ENCODE measurements at places on chromosomes 4 and X. TPM values are rescaled to one million over a fixed set of nuclear protein-coding genes. Genes with fewer than 3 reads are reported as not detected.

Gene CCDC158
- not detected for total RNA-seq

Gene PNMA5
- total RNA-seq: not detected

Gene COX7B2
- not detected for total RNA-seq

Gene FGFR3
- 6.4 TPM for total RNA-seq

Gene CSTF2
- 12.2 TPM for total RNA-seq

Gene DAPP1
- total RNA-seq: not detected

Gene ATP8A1
- 2.4 TPM for total RNA-seq

Gene EXOC1
- 33.3 TPM for total RNA-seq

Gene IDS
- 63.7 TPM for total RNA-seq

Gene HEPH
- 6.3 TPM for total RNA-seq

Gene CSN1S1
- not detected for total RNA-seq

Gene SASH3
- not detected for total RNA-seq

Gene OCRL
- total RNA-seq: 52.8 TPM

Gene STATH
- total RNA-seq: not detected

Gene FGG
- total RNA-seq: not detected

Gene HADH
- 31.6 TPM for total RNA-seq

Gene DUSP21
- total RNA-seq: not detected

Gene SSX4B
- not detected for total RNA-seq

Gene RASSF6
- total RNA-seq: not detected

Gene SSX2
- not detected for total RNA-seq

Gene SUPT20HL1
- total RNA-seq: not detected

Gene FGA
- not detected for total RNA-seq

Gene GRXCR1
- total RNA-seq: not detected

Gene TRPC5OS
- not detected for total RNA-seq

Gene MND1
- total RNA-seq: 1.8 TPM

Gene TRMT10A
- 6.3 TPM for total RNA-seq

Gene NFKB1
- total RNA-seq: 27.9 TPM

Gene GPRASP3
- total RNA-seq: 4.9 TPM

Gene CXorf65
- not detected for total RNA-seq

Gene MAGEB3
- total RNA-seq: not detected

Gene MAGEA8
- total RNA-seq: not detected

Gene CRMP1
- 24.5 TPM for total RNA-seq

Gene KLHL15
- 16.3 TPM for total RNA-seq

Gene NUDT11
- 12.8 TPM for total RNA-seq

Gene RPGR
- total RNA-seq: 5.7 TPM

Gene CAPN6
- not detected for total RNA-seq

Gene L1CAM
- total RNA-seq: 16.6 TPM

Gene PRR32
- not detected for total RNA-seq

Gene TAF7L
- 0.24 TPM for total RNA-seq

Gene NAT8L
- 0.64 TPM for total RNA-seq

Gene GJB1
- total RNA-seq: not detected

Gene SLC10A4
- total RNA-seq: not detected

Gene UGT2B10
- not detected for total RNA-seq

Gene TMPRSS11D
- not detected for total RNA-seq

Gene AMTN
- total RNA-seq: not detected

Gene CSN3
- not detected for total RNA-seq

Gene HMX1
- total RNA-seq: 3.5 TPM

Gene TEX11
- total RNA-seq: not detected

Gene CCKAR
- total RNA-seq: not detected

Gene KLHL5
- 128 TPM for total RNA-seq

Gene OTUD6A
- not detected for total RNA-seq

Gene IL13RA2
- not detected for total RNA-seq

Gene KCNE5
- total RNA-seq: 0.70 TPM

Gene PJA1
- total RNA-seq: 27.8 TPM

Data from osteocyte (in vitro differentiated cells).